Activated CD4-positive, CD25-positive, alpha-beta regulatory T cell treated with anti-CD3 and anti-CD28 coated beads, Interleukin-2, amount 50 U/mL, for 16 hours (primary cell): ENCODE measurements at places on chromosomes 4 and X.

DNA sequence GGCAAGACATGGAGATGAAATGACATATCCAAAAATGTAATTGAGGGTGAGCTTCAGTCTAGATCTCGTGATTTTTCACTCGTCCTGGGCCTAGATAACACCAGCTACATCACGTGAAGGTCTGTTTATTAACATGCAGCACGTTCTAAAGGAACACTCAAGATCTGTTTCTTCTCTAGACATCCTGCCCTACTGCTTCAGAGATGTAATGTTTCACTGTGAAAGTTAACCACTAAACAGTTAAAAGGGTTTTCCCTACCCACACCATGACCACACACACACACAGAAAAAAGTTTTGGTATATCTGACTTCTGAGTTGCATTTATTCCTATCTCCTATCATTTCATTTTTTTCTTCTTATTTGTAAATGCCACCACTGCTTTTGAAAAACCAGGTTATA is 52.3 kb upstream of the SMIM31 start:
- DNase-seq: no peak

- no peak for DNase-seq
Observed at GRCh38 chr4:171875291-171875690, 62.1 kb downstream of the GALNTL6 start.

DNA sequence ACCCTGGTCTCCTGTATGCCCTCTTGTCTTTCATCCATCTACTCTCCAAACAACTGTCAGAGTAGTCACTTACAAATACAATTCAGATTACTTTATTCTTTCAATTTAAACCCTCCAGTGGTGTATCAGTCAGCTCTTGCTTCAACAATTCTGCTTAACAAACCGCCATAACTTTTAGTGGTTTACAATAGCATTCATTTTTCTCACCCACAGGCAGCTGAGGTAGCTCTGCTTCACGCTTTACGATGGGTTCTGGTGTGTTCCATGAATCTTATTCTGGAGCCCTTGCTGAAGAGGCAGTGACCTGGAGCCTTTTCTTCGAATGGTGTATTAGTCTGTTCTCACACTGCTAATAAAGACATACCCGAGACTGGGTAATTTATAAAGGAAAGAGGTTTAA is 86.2 kb upstream of the CAMK2D start:
- DNase-seq: no peak

DNA sequence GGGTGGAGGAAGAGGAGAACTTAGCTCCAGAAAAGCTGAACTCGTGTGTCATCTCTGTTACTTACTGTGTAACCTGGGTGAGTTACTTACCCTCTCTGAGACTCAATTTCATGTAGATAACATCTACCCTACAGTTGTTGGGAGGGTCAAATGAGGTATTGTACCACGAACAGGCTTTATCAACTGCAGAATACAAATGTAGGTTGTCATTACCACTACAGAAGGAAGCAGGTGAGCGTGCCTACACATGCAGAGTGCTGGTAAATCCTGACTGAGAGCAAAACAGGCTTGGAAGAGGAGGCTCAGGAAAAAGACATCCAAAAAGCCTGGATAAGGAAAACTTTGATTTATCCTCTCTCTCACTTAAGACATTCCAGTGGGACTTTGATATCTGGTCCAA is 7.2 kb downstream of the PIGA start:
- no peak for DNase-seq

GRCh38 chr4:182697094-182697493 is 220.1 kb downstream of the DCTD start:
- no peak for DNase-seq

GRCh38 chrX:24619647-24620046 is 27.5 kb downstream of the PCYT1B start:
- no peak for DNase-seq

DNA sequence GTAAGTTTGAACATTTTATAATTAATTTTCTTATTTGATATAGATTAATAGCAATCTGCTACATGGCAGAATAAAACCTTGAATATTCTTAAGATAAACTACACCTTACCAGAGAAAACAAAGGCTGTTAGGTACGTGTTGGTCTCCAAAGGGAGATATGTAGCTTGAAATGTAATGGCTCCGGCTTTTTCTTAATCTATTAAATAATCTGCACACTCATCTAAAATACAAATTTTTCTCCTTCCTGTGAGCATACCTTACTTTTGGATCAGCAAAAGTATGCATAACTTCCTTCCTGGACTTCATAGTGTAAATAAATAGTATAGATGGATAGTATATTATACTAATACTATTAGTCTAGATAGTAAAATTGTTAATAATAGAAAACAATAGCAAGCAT is 141.3 kb downstream of the JADE1 start:
- DNase-seq: no peak

DNA sequence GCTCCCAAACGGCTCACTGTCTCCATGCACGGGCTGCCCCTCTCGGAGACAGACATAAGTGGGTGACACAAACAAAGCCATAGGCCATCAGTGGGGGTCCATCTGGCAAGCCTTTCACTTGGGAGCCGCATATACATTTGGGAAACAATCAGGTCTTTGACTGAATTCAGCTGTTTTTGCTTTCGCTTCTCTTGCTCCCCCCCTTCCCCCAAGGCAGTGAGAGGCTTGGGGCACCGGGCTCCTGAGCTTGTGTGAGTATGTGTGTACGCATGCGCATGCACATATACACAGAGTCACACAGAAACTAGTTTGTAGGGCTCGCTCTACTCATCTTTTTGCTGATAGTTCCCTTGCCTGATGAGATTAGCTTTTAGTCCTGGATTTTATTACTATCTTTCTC is 284.4 kb downstream of the AFF2 start:
- no peak for DNase-seq

GRCh38 chr4:169758401-169758962 is 738 bp upstream of the HPF1 start:
- DNase-seq: no peak

- no peak for DNase-seq
Observed at GRCh38 chr4:68780232-68780631, 35.6 kb upstream of the UGT2B10 start.

GRCh38 chrX:153549807-153550206 is 32.4 kb downstream of the ATP2B3 start:
- no peak for DNase-seq

GRCh38 chr4:150332086-150332485 is 249.9 kb upstream of the MAB21L2 start:
- no peak for DNase-seq

GRCh38 chr4:105248613-105249012 is 101.9 kb downstream of the TET2 start:
- DNase-seq: no peak

GRCh38 chrX:96687776-96688175 is 3.1 kb downstream of the DIAPH2 start:
- DNase-seq: no peak

DNA sequence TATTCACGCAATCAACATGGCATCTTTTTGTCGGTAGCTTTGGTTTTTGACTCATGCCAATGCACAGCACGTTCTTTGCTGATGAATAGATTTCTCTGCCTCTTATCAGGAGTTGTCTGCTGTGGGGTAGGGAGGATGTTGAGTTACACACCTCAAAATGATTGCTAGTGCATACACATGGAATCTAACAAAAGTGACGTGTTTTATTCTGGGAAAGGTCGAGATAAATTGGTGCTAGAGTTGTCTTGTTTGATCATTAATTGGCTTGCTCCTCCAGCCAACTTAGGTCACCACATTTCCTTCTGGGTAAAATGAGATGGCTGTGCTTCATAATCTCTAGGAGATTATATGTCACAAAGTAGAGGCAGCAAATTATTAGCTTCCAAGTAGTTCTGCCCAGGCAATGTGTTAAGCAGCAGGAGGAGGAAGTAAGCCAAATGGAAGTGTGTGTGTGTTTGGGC is 3.9 kb downstream of the RAB9A start:
- no peak for DNase-seq

DNA sequence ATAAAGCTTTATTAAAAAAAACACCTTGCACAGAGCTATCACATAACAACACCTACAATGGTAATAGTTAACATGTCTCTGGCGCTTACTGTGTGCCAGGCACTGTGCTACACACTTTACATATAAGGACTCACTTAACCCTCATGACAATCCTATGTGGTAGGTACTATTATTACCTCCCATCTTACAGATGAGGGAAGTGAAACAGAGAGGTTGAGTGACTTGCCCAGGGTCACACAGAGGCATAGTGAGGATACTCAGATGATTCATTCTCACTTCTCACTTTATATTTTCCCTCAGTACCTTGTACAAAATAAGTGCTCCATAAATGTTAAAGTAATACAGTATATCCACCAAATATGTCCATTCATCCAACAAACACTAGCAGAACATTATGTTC is 43.4 kb upstream of the IQSEC2 start:
- no peak for DNase-seq

DNA sequence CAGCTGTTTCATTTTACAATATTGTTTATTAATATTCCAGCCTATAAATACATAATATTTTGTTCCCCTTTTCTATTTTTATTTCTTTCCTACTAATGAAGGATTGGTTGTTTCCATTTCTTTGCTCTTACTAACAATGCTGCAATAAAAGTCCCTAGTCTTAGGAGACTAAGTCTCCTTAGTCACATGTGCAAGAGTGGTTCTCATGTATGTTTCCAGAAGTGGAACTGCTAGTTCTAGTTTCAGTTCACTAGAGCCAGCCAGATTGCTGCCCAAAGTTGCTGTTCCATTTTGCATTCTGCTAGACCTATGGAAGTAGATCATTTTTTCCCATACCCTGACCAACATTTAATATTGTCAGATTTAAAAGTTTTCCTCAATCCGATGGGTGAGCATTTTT is 44.3 kb downstream of the CNGA1 start:
- no peak for DNase-seq

GRCh38 chr4:93841803-93842345 is 13.3 kb downstream of the ATOH1 start:
- DNase-seq: no peak

- no peak for DNase-seq
Observed at GRCh38 chr4:139014371-139015268, 961 bp upstream of the NOCT start.

DNA sequence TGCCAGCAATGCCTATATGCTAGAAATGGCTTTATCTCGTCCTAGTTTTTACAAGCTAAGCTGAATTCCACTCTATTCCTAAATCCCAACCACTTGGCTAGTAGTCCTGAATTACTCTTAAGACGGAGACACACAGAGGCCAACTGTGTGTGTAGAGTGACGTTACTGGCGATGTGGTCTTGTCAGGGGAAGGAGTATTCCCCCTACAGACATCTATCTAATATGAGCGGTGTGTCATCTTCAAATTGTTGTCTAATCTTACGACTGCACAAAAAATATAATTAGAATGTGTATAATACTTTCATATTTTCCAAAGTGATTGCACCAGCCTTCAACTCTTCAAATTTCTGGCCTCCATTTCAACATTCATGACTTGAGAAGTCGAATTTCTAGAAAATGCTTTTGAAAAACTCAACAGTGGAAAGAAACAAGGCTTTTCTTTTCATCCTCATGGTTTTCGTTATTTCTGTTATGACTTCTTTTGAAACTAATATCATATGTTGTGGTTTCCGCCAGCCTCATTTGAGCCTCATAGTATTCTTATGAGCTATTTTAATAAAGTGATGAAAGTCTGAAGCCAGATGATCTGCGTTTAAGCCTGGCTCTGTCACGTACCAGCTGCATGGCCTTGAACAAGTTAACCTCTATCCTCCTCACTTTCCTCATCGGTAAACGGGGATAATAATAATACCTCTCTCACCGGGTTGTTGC is 132.3 kb downstream of the SOWAHB start:
- DNase-seq: no peak

GRCh38 chrX:9081271-9081670 is 47.3 kb upstream of the FAM9B start:
- DNase-seq: no peak

DNA sequence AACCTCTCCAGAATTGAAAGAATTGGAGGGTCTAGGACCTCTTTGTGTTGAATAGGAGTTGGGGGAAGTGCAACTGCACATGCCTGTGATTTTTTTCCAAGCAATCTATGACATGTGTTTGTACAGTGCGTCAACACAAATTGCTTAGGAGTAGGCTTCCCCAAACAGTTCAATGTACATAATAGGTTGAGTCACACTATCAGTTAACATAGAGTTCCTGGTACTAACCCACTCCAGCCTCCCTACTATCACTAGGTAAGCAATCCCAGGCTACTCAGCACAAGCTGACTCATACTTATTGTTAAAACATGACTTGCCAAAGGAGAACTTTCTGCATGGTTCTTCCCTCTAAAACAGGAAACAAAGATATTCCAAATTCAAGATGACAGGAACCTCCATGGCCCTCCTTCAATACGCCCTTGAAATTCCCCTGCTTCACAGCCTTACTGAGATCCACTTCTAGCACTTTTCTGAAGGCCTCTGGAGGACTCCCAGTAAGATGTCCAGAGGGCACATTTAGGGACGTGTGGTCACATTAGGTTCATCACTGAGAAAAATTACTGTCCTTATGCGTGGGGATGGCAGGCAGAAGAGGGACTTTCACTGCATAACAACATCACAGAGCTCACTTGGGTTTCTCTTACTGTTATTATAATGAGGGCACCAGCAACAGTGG is 8.4 kb upstream of the VSIG1 start:
- no peak for DNase-seq

GRCh38 chrX:20712811-20713210 is 446.1 kb upstream of the RPS6KA3 start:
- no peak for DNase-seq

GRCh38 chr4:148704291-148704690 is 262.1 kb upstream of the NR3C2 start:
- no peak for DNase-seq

- DNase-seq: no peak
Observed at GRCh38 chr4:3037957-3038461, 36.3 kb downstream of the HTT-AS start.

DNA sequence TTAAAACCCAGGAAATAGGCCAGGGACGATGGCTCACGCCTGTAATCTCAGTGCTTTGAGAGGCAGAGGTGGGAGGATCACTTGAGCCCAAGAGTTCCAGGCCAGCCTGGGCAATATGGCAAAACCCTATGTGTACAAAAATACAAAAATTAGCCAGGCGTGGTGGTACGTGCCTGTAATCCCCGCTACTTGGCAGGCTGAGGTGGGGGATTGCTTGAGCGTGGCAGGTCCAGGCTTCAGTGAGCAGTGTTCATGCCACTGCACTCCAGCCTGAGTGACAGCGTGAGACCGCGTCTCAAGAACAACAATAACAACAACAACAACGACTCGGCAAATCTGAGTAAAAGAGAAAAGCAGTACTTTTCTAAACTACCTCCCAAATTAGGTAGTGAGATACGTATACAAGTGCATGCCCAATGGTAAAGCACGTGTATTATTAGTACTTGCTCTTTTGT is 13.0 kb upstream of the NDUFC1 start:
- DNase-seq: no peak
